Muscle of leg (tissue), 16 donors: ENCODE measurements at places on chromosomes 2 and 18. TPM values are rescaled to one million over a fixed set of nuclear protein-coding genes. Genes with fewer than 3 reads are reported as not detected.
A peak's percentile ranks its signal among the peaks of the same experiment; 100 is the strongest.

DNA sequence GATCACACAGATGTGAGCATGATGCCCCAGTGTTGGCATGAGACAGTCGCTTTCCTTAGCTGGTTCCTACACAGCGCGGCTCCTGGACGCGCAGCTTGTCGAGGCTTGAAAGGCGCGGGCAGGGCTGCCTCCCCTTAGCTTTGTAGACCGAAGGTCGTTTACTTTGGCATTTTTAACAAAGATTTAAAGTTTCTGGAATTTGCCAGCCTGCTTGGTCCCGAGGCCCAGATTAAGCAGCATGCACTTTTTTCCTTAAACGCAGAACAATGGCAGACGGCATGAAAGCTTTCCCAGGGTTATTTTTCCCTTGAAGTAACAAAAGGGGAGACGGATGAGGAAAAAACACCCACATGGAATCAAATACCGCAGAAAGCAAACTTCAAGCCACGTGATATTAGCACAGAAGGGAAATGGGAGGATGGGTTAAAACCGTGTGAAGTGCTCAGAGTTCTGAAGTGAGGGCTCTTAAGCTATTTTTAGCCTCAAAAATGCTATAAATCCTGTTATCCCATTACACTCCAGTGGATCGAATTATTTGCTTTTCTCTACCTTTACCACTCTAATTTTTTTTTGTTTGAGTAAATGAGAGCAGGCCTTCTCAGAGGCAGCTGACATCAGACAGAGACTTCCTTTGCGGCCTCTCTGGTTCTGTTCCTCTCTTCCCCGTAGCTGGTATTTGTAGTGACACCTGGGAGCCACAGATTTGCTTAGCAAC is 55.7 kb downstream of the NPAS2 start:
- no peak for DNase-seq

Gene KCNS3
- polyA plus RNA-seq, result 4.0 TPM

DNA sequence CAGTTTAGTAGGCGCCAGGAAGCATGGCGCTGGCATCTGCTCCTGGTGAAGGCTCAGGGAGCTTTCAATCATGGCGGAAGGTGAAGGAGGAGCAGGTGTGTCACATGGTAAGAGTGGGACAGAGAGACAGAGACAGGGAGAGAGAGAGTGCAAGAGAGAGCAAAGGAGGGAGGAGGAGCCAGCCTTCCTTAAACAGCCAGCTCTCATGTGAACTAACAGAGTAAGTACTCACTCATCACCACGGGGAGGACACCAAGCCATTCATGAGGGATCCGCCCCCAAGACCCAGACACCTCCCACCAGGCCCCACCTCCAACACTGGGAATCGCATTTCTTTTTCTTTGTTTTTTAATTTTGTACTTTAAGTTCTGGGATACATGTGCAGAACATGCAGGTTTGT is 40.8 kb upstream of the CLASP1 start:
- DNase-seq, result no peak

DNA sequence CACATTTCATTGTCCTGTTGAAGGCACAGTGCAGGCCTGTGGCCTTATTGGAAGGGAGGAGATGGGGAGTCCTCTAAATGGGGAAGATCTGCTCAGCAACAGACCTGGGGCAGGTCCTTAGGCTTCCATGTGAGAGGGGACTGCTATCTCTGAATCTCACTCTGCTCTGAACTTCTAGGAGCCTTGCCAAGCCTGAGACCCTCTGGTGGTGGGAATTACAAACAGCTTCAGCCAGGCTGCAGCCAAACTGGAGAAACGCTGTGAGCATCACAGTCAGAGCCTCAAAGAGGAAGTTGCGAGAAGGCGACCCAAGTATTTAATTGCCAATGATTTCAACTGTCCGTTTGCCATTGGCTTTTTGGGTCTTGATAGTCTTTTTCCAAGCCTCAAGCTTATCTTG is 66.8 kb upstream of the MC2R start:
- DNase-seq, result peak; percentile 12

DNA sequence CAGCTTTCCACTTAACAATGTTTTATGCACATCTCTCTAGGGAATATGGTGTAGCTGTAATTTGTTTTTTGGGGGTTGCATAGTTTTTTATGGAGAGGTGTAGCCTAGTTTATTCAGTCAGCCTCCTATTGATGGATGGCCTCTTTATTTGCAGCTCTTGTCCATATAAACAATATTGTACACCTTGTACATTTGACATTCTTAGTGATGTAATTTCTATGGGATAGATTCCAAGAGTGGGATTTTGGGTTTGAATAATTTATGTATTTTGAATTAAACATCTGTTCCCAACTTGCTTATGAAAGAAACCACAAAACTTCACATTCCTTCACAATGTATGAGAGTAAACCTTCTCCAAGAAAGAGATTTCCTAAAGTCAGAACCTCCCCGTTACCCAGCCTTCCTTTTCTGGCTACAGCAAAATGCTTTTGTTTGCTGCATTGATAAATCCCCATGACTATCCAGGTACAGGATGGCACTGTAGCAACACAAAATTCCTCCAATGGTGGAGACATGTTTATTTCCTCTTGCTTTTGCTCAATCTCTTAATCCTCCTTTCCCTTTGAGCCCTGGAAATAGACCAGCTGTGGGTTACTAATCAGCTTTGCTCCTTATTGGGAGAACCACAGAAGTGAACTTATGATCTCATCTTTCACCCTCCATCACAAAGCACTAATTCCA is 58.4 kb upstream of the GALR1 start:
- DNase-seq, result peak; percentile 38

DNA sequence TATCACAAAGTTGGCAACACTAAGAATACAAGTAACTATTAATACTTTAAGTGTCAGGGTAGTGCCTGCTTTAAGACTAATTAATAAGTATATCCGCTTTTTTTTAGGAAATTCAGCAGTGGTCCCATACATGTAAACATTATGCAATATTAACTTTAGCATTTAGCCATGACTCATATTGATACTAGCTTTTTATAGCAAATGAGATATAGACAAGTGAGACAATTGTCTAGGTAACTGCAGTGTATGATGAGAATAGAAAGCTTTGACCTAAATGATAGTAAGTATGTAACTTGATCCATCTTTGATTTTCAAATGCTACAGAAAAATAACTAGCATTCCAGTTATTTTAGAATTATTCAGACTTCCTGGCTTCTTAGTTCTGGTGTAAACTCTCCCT is 27.4 kb upstream of the VRK2 start:
- no peak for DNase-seq

GRCh38 chr2:175576270-175576669 is 394.8 kb upstream of the ATP5MC3 start:
- DNase-seq, result no peak

DNA sequence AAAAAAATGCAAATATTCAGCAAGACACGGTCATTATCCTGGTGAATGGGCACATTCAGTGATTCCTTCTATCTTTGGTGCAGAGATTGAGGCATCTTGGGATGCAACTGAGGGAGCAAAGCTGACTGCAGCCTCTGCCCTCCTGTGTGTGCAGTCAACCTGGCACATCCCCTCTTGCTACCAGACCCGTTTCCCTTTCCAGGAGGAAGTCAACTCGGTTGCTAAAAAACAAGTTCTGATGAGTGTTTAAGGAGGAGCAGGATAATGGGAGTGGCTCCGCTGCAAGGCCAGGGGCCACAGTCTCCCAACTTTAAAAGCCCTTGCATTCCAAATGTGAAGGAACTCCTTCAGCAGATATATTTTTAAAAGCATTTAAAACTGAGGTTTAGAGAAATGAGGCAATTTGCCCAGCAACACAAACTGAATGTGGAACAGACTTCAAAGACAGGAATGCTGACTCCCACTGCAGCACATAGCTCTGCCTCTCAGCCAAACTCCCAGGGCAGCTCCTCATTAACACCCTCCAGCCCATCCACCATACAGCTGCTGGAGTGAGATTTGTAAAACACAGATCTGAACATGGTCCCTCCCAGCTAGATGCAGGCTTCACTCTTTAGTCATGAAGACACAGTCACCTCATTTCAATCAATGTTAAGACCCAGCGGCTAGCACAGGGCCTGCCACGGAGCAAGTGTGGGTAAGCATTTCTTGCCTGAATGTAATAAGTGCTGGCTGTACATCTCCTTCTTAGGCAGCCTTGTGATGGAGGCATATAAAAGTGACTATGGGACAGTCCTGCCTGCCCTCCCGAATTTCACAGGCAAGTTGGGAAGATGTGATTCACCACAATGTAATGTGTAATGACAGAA is 54.3 kb downstream of the VSNL1 start:
- DNase-seq, result peak; percentile 24

Gene MAL
- 15.9 TPM for polyA plus RNA-seq

GRCh38 chr18:48580782-48581181 is 42.0 kb downstream of the CTIF start:
- DNase-seq, result peak; percentile 81

- no peak for DNase-seq
Observed at GRCh38 chr2:120594856-120595685, 140.6 kb upstream of the GLI2 start.

Gene SPHKAP
- polyA plus RNA-seq, result 18.8 TPM

GRCh38 chr18:73962256-73962655 is 185.4 kb downstream of the FBXO15 start:
- DNase-seq, result no peak

DNA sequence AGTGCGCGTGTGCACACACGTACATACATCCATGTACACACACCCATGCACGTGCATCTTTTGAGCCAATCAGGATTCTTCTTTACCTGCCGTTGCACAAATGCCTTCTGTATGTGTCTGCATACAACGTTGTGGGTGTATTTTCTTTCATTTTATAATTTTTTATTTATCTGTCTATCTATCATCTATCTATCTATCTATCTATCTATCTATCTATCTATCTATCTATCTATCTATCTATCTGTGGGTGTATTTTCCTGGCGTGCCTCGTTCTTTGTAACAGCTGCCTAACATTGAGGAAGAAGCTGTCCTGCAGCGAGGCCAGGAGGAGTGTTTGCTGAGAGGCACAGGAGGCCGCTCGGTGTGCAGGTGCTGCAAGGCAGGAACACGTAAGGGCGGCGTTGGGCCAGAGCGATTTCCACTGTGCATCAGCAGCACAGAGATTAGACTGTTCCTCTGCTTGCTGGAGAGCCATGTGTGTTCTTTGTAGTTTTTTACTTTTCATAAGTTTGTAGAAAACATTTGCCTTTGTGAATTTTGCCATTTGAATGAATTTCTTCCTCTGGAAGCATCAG is 84.4 kb downstream of the DGKD start:
- no peak for DNase-seq

- peak; percentile 25 for DNase-seq
Observed at GRCh38 chr2:111226876-111227700, 106.4 kb downstream of the BCL2L11 start.

Gene TWIST2
- 2.9 TPM for polyA plus RNA-seq

DNA sequence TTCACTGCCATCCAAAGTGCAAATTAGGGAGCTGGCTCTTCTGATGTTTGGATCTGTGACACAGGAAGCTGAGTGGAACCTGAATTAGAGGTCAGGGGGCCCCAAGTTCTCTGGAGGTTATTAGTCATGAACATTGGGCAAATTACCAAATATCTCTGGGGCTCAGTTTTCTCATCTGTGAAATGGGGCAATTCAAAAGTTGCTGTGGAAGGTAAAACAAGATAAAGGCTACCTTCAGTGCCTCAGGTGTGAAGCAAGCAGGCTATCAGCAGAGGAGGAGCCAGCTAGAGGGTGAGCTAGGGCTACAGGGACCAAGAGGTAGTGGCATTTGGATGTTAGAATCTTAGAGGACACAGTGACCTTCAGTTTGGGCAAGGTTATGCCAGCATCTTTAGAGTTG is 89.4 kb upstream of the FAM136A start:
- no peak for DNase-seq

DNA sequence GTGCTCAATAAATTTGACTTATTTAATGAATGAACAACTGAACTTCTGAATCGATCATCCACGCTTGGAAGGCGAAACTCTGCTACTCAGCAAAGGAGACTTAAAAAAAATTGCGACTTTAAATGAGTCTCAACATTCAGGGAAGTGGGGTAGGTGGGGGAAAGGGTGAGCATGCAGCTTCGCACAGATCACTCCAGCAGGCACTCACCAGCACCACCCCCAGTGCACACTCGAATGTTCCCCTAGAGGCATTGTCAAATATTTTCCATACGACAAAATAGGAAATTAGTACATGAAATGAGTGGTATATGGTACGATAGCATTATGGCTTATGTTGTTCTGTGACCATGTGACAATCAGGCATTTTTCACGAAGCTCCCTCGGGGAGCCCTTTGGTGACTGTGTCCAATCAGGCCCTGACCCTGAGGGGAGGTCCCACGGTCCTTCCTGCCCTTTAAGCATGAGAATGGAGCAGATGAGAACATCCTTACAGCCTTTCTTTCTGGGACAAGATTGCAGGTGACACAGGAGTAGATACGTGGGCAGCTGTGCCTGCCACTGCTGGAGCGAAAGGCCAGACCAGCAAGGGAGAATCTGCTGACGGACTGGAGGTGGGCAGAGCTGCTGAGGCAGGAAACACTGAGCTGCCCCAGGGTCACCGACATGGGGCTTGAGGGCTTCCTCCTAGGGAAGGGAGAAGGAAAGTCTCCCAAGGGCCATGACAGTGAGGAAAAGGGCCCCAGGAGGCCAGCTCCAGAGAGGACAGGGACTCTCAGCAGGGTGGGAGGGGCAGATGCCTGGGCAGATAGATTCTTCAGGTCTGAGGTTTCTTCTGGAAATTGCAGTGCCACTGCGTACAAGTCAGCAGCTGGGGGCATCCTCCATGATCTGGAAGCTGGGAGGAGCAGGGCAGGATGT is 101.3 kb upstream of the ID2 start:
- no peak for DNase-seq

Gene SIX3
- not detected for polyA plus RNA-seq

GRCh38 chr2:14285812-14286211 is 346.7 kb upstream of the LRATD1 start:
- no peak for DNase-seq

DNA sequence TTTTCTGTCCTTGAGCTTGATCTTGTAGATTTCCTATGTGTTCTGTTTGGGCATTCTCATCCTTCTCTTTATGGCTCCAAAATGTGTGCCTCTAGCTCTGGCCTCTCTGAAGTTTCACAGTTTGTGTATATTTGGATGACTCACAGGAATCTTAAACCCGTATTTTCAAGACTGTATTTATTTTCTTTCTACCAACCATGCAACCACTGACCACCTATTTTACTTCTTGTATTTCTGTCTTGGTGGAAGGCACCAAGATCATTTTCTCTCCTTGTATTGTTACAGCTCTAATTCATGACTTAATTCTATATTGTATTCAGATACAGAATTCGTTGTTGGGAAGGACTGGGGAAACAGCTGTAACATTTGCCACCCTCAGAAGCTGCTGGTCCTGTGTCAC is 39.5 kb downstream of the ACSL3 start:
- no peak for DNase-seq

GRCh38 chr2:134074619-134075018 is 179.3 kb upstream of the MGAT5 start:
- no peak for DNase-seq

DNA sequence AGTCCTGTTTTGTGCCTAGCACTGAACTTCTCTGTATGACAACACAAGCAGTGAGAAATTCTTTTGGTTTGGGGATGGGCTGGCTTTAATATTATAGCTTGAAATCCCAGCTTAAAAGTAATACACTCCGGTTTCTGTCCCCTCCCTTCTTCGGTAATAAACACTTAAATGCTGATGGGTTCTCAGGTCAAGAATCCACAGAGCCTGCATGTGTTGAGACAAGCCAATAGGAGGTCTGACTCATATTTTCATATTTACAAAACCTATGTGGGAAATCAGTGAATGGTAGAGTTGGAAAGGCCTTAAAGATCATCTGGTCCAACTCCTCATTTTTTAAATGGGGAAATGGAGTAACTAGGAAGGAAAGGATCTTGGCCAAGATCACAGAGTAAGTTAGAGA is 47.5 kb downstream of the VSNL1 start:
- DNase-seq, result peak; percentile 4

Gene ASXL3
- 4.0 TPM for polyA plus RNA-seq
